ENCODE measurements at places on chromosomes 4 and X. TPM values are rescaled to one million over a fixed set of nuclear protein-coding genes. Genes with fewer than 3 reads are reported as not detected.

Gene SPANXB1
- 7.0 TPM for total RNA-seq

Gene ATP11C
- total RNA-seq = 11.0 TPM

Gene TIGD4
- total RNA-seq = under 0.01 TPM

Gene MAGEB10
- not detected for total RNA-seq

Gene TMEM156
- total RNA-seq = 0.12 TPM

Gene PCDH19
- total RNA-seq = not detected

Gene SORBS2
- total RNA-seq = 11.8 TPM

Gene BEND2
- total RNA-seq = not detected

Gene MGAT4D
- not detected for total RNA-seq

Gene PAGE4
- total RNA-seq = not detected

GRCh38 chrX:1231850-1232465 lies 19.5 kb upstream of the CRLF2 start:
- DNase-seq = no peak

DNA sequence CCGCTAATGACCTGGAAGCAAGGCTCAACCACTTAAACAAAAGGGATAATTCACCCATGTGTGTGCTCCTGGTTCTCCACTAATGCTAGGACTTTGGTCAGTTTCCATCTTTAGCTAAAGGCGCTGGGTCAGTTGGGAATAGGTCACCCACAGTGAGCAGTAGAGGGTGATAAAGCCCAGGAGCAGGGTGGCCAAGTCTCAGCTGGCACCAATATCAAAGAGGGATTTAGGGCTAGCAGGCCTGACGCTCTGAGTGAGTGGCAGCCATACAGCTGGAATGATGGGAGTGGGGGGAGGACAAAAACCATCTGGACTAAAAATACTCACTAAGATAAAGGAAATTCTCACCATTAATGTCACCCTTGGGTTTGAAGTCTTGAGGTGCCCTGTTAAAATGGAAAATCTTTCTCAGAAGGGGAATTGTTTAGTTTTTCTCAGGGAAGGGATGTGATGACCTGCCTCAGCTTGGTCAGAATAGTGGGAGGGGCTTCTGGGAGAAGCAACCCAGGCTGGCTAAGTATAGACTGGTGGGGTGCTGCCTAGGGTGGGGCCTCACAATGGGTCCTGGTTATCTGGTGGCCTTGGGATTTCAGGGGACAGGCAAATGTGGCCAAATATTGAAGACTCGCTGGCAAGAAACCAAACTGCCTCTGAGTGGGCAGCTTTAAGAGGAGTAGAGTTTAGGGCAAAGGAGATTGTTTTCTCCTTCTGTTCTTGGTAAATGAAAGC lies 47.1 kb downstream of the TSC22D3 start:
- DNase-seq = no peak

- peak; percentile 50 for DNase-seq
Observed at GRCh38 chr4:158783785-158784184, 15.0 kb downstream of the FNIP2 start.

DNA sequence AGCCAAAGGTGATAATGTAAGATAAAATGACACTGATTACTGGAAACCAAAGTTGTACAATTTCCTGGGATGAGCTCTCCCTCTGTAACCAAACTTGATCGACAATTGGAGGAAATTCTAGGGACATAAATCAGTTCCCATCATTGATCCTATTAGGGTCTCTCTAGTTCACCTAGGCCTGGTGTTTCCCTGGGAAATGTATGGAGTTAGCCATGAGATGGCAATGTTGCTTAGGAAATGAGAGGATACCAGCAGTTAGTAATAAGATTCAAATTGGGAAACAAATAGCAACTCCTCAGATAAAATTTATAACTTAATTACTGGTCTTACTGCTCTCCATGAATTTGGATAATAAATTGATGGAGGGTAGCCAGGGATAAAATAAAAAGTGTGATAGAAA lies 52.2 kb downstream of the SPATA18 start:
- DNase-seq = no peak

DNA sequence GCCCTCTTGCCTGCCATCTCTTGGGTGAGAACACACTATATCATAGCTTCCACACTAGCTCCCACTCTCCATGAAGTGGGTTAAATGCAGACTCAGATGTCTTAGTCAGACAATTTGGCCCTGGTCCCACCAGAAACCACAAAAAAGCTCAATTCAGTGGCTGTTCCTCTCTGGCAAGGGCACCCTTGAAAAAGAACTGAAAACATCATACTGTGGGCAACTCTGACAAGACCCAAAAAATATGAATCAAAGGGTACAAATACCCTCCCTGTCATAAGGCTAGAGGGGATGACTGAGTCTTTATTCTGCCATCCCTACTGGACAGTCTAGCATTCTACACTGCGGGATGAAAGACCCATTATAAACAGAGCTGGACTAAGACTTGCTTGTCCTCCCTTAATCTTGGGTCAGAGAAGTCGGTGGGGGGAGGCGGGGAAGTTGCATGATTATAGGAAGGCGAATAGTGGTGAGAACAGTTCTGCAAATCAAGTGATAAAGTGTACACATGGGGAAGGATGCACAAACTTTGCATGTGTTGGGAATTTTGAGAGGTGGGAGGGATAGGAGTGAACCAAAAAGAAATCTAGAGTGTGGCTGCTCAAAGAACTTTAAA lies 172.1 kb downstream of the OPHN1 start:
- DNase-seq = peak; percentile 80

- no peak for DNase-seq
Observed at GRCh38 chrX:8805974-8806373, 4.8 kb upstream of the FAM9A start.

DNA sequence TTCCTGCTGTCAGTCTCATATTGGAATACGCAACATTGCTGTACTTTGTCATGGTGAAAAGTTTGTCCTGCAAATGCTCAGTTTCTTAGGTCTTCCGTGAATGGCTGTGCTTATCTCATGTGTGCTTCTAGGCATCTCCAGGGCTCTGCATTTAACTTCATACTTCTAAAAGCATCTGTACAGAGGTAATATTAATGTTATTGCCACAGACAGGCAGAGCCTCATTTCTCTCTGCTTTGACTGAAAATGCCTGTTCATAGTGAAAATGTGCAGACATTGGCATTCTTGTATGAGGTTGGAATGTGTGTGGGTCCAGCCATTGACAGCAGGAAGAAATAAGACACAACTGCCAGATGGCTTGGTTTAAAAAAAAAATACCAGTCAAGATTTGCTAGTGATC lies 140.1 kb upstream of the TTC29 start:
- no peak for DNase-seq

- peak; percentile 52 for DNase-seq
Observed at GRCh38 chr4:112099701-112100297, 45.5 kb upstream of the FAM241A start.

- DNase-seq = no peak
Observed at GRCh38 chr4:86174506-86174905, 185.3 kb downstream of the MAPK10 start.

DNA sequence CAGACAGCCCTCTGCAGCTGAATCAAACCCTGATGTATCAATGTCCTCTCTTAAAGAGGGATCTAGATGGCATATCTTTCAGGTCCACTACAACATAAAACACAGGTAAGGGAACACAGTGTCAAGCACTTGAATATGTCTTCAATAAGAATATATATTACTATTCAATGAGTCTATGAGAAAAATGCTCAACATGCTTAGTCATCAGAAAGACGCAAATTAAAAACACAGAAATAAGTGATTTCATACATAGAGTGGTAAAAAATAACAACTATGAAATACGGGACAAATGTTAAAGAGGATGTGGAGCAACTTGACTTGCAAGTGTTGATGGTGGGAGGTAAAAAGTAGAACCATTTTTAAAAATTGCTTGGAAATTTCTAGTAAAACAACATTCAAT lies 544.6 kb upstream of the HS3ST1 start:
- DNase-seq = no peak

GRCh38 chr4:95507147-95507546 lies 41.6 kb downstream of the UNC5C start:
- no peak for DNase-seq

- DNase-seq = no peak
Observed at GRCh38 chr4:12445711-12446235, 1017.1 kb upstream of the HS3ST1 start.

GRCh38 chr4:123785538-123785937 lies 388.9 kb downstream of the SPRY1 start:
- DNase-seq = peak; percentile 71

DNA sequence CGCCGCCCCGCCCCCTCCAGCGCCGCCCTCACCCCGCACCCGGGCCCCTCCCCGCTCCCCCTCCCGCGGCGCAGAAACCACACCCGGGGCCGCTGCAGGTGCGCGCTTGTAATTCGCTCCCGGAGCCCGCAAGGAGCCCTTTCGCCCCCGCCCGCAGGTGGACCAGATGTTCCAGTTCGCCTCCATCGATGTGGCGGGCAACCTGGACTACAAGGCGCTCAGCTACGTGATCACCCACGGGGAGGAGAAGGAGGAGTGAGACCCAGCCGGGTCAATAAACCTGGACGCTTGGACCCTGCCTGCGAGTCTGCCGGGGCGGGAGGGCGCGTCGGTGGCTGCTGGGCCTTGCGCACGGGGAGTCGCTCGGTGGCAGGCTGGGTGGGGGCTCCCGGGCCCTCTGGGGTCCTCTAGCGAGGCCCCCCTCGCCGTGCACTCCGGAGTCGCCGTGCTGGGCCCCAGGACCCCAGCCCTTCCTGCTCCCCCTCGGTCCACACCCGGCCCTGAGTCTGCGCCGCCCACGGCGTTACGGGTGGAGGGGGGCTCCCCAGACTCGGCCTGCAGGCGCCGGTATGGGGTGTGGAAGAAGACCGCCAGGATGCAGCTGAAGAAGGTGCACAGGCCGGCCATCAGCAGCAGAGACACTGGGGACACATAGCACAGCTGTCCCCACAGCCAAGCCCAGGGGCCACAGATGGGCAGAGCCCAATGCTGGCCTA lies 7.1 kb downstream of the SLC49A3 start:
- DNase-seq = no peak

DNA sequence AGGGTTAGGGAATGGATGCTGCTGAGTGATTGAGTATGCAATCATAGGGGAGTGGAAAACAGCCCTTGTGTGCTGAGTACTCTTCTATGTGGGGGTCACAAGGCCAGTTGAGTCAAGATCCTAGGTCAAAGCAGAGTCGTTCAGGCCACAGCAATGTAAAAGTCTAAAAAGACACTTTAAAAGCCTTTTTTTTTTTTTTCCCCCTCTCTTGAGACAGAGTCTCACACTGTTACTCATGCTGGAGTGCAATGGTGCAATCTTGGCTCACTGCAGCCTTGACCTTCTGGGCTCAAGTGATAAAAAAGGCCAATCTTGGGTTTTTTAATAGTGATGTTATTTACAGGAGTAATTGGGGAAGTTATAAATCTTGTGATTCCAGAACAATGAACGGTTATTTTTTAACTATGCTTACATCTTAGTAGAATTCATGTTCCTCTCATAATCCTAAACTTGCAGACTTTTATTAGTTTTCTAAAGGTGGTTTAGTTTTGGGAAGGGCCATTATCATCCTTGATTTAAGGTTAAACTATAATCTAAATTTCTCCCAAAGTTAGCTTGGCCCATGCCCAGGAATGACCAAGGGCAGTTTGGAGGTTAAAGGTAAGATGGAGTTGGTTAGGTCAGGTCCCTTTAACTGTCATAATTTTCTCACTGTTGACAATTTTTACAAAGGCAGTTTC lies 82.2 kb upstream of the BMP2K start:
- DNase-seq = no peak

- DNase-seq = no peak
Observed at GRCh38 chr4:184074677-184075388, 142.8 kb downstream of the ENPP6 start.

GRCh38 chr4:123265443-123265842 lies 131.2 kb upstream of the SPRY1 start:
- DNase-seq = no peak

- no peak for DNase-seq
Observed at GRCh38 chr4:107893171-107894137, 37.9 kb upstream of the CYP2U1 start.

DNA sequence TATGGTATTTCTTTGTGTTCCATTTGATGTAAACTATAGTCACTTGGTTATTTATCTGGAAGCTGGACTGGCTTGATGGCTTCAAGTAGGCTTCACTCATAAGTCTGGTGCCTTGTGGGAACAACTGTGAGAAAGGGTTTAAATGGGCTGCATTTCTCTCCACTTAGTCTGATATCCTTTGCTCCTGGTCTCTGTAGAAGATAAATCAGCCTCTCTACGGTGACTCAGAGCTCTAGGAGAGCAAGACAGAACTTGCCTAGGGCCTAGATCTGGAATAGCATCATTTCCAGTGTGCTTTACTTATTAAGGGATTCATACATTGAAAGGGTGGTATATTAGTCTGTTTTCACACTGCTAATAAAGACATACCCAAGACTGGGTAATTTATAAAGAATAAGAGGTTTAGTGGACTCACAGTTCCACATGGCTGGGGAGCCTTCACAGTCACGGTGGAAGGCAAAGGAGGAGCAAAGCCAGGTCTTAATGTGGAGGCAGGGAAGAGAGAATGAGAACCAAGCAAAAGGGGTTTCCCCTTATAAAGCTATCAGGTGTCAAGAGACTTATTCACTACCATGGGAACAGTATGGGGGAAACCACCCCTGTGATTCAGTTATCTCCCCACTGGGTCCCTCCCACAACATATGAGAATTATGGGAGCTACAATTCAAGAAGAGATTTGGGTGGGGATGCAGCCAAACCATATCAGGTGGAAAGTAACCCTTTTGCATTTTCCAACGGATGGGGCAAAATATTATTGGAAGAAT lies 1746.4 kb upstream of the PCDH7 start:
- DNase-seq = no peak
